ENCODE measurements at places on chromosomes 12 and 14.

GRCh38 chr14:28102001-28102400 lies 664.6 kb upstream of the FOXG1 start:
- DNase-seq: peak; percentile 64

- DNase-seq: no peak
Observed at GRCh38 chr12:13195785-13196129, 769 bp upstream of the EMP1 start.

GRCh38 chr14:105136401-105137322 lies 31.9 kb downstream of the JAG2 start:
- no peak for DNase-seq

GRCh38 chr12:46831335-46832129 lies 5.7 kb upstream of the SLC38A4 start:
- peak; percentile 20 for DNase-seq

- DNase-seq: no peak
Observed at GRCh38 chr14:23172574-23172973, 10.9 kb downstream of the SLC7A8 start.

DNA sequence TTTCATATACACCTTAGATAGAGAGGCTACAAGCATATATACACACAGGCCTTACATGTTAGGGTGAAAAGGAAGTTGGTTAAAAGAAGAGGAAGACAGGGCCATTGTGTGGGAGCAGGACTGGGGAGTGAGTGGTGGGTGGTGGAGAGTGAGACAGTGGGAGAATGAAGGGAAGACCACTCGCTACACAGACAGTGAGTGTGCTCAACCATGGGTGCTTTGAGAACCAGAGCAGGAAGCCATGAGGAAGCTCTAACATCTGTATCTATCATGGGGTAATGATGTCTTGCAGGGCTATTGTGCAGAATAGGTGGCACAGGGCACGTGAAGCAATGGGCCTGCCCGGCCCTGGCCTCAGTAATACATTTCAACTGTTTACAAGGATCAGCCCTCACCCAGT lies 11.4 kb upstream of the KRT74 start:
- DNase-seq: no peak
